HT1080 (cell line): ENCODE measurements at places on chromosomes 4 and X.
A peak's percentile ranks its signal among the peaks of the same experiment; 100 is the strongest.

DNA sequence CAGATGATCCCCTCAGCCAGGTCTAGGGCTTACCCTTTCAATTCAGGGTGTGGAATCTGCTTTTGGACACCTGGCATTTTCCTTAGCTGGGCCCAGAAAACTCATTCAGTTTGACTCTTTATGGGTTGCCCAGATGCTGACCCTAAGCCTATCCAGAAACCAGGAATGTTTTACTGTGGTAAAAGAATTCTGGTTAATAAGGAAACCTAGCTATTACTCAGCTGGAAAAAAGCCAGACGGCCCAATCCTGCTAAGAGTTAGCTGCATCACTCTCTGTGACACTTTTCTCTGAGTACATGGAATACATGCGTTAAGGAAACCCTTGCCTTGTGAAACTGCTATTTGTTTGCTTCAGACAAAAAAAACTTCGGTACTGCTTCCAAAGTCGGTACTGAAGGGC, 28.0 kb downstream of the ING2 start:
- peak; percentile 61 for DNase-seq

DNA sequence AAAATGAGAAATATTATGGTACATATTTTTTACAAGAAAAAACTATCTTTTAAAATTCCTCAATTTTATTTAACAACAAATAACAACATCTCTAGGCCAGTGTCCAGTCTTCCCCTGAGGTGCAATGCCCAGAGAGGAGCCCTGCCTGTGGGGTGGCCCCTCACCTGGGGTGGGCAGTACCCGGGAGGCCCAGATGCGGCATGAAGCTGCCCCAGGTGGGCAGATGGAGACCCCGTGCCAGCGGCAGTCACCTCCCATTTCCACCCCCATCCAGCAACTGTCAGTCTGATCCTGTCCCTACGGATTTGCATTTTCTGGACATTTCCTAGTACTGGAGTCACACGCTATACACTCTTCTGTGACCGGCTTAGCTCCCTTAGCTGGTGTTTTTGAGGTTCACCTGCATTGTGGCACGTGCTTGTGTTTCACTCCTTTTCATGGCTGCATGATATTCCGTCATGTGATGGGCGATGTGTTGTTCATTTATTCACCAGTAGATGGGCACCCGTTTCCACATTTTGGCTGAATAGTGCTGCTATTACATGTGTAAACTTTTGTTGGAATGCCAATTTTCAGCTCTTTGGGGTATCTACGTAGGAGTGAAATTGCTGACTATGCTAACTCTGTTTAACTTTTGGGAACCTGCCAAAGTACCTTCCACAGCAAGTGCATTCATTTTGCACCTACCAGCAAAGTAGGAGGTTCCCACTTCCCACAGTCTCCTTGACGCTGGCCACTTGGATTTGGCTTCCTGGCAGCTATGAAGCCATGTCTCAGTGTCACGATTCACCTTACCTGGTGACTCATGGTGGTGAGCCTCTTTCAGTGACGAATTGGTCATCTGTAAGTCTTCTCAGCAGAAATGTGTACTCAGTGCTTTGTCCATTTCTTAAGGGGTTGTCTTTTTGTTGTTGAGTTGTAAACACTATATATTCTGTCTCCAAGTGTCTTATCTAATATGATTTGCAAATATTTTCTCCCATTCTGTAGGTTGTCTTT, 11.7 kb upstream of the MAEA start:
- peak; percentile 35 for DNase-seq

DNA sequence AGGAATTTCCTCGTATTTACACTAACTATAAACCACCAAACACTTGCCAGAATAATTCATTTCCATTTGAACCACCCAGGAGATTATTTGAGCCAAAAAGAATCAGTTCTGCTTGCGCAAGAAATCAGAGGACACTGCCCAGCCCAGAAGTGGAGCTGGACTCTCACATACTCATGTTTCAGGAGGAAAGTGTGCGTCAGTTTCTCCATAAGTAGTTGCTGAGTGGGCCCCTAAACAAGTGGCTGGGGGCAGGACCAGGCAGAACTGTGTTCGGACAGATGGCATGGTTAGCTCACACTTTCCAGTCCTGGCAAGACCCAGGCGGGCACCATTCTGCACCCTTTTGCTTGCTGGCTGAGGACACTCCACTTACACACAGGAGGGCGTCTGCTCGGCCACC, 38.8 kb downstream of the BTC start:
- DNase-seq = no peak

GRCh38 chr4:143406523-143406922, 69.8 kb downstream of the GAB1 start:
- DNase-seq = no peak

- DNase-seq = no peak
Measured at GRCh38 chr4:154615211-154615610, 2.8 kb upstream of the FGG start.

DNA sequence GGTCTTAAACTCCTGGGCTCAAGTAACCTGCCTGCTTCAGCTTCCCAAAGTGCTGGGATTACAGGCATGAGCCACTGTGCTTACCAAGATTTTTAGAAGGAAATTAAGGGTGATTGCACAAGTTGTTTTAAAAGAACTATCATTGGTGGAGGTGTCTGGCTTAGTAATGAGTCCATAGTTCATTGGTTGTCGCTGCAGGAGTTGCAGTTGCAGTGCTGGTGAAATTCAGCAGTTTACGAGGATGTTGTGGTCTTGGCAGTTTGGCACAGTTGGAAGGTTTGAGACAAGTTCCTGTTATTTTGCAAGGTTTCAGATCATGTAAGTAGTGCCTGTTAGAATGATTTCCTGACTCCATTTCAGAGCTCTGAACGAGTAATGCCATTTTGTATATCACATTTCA, 48.1 kb downstream of the RAB40AL start:
- DNase-seq = peak; percentile 10

GRCh38 chrX:24839331-24839730, 145.6 kb downstream of the POLA1 start:
- DNase-seq = no peak

DNA sequence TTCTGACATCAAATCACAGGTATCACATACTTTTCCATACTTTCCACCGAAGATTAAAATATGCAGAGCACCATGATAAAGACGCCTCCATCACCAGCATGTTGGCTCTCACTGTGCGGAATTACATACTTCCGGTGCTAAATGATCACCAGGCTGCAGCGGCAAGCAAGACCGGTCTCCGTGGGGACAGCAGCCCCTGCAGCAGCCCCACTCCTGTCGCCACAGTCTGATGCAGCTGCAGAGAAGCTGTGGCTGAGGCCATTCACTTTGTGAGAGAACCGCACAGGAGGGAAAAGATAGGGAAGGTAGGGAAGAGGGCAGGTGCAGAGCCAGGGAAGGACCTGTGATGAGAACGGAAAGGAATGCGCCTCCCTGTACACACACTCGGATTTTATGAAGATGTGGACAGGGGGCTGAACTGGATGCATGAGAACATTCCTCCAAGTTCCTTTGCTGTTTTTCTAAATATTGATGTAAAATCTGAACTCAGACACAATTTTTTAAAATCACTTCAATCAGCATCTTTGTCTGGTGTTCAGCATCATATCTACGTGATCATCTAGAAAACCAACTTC, 38.3 kb downstream of the AFAP1 start:
- no peak for DNase-seq

GRCh38 chr4:6230502-6230785, 30.1 kb upstream of the JAKMIP1 start:
- DNase-seq = no peak

DNA sequence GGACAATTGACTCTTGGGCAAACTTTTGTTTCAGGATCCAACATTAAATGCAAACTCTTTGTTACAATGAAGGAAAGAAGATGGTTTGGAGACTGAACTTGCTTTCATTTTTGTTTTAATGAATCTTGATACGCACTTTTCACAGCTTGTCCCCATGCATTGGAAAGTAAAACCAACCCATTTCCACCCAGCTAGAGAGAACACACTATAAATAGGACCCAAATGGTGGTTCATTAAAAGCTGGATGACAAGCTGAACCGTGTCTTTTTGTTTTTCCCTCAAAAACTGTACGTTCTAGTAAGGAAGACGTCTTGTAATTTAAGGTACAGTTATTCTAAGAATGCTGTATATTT, 95.3 kb upstream of the EGFL6 start:
- DNase-seq = no peak
